ENCODE measurements at places on chromosomes 3 and 15.

DNA sequence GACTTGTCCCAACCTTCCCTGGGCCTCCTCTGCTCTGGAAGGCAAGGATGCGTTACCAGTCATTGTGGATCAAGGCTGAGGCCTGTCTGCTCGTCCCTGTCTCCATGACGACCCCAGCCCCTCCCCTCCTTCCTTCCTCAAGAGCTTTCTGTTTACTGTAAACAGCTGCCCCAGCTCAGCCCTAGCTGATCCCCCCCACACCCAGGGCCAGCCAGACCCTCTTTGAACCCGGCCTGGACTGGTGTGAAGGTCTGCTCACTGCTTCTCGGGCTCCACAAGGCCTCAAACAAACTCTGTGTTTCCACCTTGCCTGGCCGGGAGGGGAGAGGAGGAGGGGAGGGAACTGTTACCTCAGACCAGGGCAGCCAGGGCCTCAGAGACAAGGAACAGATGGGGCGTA lies 16.9 kb downstream of the VPS18 start:
- DNase-seq = no peak

- DNase-seq = no peak
Observed at GRCh38 chr3:64651303-64651702, 36.5 kb downstream of the ADAMTS9 start.

DNA sequence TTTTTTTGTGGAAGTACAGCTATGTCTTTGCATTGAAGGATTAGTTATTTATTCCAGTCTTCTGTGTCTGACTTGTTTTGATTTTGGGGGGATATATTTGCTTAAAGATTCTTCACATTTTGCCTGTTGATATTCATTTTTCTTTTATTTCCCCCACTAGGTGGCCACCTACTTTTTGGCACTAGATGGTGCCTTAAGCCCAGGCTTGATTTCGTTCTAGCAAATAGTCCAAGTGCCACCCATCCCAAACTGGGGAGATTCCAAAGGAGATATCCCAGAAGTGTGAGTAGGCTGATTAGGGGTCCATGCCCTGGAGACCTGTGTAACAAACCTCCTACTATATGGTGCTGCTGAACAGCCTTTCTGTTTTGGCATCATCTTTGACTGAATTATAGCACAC lies 80.0 kb upstream of the SPATA16 start:
- DNase-seq = no peak

DNA sequence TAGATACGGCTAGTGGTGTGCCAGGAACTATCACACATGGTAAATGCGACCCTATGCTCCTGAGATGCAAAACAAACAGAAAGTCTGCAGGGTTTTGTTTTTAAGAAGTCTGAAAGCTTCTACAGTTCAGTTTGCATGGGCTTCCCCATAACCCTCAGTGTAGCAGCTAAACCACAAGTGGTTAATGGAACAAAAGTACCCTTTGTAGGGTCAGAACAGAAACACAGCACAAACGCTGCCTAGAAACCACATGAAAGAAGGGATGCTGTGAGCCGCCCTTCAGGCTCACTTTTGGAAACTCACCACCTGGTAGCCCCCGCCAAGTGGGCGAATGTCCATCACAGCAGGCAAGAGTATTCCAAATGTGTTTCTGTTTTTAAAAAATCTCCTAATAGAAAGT lies 46.2 kb downstream of the CTDSPL start:
- peak; percentile 56 for DNase-seq

DNA sequence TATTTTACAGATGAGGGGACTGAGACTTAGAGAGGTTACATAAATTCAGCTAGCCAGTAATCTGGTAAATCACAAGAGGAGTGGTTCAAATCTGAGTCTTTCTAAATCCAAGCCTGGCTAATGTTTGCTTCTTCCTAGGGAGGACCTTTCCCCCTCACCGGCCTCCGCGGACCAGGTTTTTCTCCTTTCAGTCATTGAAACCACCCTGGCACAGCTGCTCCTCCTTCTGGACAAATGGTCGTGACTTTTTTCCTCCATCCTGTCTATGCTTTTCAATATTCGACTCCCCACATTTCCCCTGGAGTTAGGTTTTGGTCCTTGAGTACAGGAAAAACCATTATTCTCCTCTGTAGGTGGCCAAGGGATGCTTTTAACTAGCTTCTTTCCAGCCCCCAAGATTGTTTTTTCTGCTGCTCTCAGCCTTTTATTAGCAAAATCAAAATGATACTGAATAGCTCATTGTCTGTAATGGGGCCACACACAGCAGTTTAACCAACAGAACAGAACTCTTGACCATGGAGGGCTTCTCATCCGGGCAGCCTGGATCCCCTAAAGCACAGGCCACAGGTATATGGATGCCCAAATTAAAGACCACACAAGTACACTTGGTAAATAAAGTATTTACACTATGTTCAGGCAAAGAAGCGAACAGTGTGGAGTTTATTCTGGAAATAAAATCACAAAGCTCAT lies 85.9 kb upstream of the KLHL25 start:
- DNase-seq = no peak

- no peak for DNase-seq
Observed at GRCh38 chr3:16151109-16151508, 23.4 kb upstream of the GALNT15 start.

GRCh38 chr3:123870033-123870432 lies 14.1 kb downstream of the MYLK start:
- no peak for DNase-seq

DNA sequence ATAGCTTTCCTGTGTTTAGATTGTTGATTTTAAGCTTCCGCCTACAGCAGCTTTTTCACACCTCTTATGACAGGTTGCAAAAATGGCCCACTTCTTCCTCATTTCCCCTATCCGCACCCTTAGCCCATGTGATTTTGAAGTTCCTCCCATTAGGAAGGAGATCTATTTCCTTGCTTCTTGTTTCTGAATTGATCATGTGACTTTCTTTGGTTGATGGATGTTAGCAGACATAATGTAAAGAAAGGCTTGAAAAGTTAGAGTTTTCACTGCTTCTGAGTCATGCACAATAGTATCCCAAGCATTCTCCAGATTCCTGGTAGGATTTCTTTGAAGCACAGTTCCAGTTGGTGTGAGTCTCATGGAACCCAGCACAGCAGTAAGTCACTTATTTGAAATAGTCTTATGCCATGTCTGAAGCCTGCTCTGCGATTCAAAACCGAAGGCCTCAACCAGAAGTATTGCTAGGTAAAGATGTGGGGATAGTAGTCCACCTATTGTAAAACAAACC lies 76.6 kb downstream of the EDEM1 start:
- no peak for DNase-seq

GRCh38 chr3:120451272-120451761 lies 525 bp upstream of the FSTL1 start:
- no peak for DNase-seq

GRCh38 chr3:109346770-109347295 lies 9.5 kb upstream of the DPPA4 start:
- no peak for DNase-seq

- no peak for DNase-seq
Observed at GRCh38 chr3:49647741-49648140, 26.4 kb upstream of the APEH start.

GRCh38 chr3:62888180-62888579 lies 13.0 kb upstream of the CADPS start:
- DNase-seq = no peak

GRCh38 chr3:98655666-98656065 lies 62.3 kb upstream of the CPOX start:
- no peak for DNase-seq

DNA sequence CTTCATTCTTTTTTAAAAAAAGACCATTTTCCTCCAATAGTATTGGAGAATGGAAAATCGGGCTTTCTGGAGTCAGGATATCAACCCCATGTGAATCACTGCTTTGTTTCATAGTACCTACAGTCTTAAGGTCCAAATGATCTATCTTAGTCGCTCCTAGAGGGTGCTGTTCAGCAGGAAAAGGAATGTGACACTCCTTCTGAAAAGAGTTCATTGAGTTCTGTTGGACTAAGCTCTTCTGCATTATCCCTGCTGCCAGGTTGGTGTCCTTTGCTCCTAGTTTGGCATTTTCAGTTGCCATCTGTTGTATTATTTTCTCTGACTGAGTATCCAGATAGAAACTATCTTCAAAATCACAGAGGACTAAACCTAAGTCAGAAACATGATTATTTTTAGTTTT lies 57.2 kb downstream of the POLQ start:
- no peak for DNase-seq

DNA sequence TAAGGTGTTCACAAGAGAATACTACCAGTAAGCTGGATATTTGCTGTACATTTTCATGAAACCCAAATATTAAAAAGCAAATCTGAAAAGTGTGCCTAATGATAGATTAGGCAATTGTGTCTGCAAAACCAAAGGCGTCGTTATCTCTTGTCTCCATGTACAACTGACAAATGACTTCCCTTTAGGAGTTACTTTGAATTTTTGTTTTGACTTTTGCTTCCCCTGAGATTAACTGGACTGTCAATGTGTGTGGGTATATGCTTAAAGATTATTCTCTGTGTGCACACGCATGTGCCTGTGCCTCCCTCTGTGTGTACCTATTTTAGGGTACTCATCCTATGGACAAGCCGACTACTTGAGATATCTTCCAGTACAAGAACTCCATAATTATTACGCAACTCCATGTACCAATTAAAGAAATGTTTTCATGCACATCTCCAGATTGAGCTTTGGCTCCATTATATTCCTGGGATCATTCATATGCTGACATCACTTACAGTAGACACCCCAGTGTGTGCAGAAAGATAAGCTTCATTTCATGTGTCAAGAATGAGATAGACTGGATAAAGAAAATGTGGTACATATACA lies 431.2 kb upstream of the ADAMTS9 start:
- no peak for DNase-seq

DNA sequence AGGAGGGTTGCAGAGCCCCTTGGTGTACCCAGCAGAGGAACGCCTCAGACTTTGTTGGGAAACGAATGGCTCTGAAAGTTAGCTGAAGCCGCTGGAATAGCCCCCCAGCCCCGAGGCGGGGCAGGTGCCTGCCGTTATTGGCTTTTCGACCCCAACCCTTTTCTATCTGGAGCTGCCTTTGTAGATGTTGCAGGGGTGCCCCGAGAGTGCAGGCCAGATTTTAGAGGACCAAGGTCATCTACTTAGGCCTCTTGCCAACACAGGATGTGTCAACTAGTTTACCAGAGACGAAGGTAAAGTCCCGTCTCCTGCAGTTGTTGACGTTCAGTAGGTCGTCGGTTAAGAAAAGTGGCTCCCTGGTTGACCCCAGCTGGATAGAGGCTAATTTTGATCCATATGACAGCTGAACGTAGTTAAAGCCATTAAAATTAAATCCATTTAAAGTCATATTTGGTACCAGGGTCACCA lies 579 bp upstream of the UBE3A start:
- no peak for DNase-seq

- DNase-seq = no peak
Observed at GRCh38 chr15:68206711-68207151, 1.6 kb upstream of the CALML4 start.

GRCh38 chr3:191166368-191166767 lies 32.7 kb upstream of the OSTN start:
- no peak for DNase-seq

DNA sequence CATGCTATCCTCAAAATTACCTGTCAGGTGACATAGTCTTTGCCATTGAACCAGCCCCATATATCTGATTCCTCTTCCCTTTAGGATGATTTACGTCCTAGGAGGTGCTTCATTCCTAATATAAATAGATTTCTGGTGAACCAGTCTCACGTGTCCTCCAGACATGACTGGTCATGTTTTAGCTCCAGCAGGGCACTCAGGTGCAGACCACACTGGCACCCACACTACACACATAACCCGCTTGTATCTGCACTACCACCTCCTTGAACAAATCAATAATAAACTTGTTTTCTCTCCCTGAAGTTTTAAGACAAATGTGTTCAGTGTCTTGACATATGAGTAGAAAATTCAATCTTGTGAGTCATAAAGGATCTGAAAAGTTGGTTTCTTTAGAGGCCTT lies 155.5 kb downstream of the GOLIM4 start:
- no peak for DNase-seq

DNA sequence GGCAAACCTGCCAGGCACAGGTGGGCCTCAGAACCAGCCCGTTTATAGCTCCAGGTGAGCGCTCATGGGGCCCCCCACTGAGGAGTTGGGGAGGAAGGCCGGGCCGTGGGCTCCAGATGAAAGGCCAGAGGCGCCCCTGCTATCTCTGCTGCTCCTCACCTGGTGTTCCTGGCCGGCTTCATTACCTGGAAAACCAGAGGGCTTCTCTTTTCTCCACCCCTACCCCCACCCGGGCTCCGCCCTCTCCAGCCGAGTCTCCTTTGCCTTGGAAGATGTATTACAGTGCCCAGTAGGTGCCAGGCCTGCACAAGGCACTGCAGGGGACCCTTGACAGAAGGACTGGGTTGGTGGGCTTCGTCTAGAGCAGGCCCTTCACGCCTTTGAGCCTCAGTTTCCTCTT lies 111.4 kb downstream of the WNT7A start:
- DNase-seq = no peak

DNA sequence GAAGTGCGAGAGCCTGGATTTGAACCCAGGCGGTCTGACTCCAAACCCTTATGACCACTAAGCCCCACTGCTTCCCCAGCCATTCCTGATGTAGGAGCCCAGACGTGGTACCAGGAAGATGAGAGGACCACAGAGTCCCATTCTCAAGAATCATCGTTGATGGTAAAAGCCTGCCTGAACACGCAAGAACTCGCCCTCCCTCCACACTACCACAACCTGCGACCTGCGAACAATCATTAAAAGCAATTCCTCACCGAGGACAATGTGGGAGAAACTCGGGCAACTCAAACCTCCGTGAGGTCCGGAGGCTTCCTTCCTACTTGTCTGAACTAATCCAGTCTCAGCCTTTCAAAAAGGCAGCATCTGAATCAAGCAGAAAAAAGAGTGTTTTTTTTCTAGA lies 10.3 kb downstream of the MAGI1 start:
- no peak for DNase-seq

- DNase-seq = no peak
Observed at GRCh38 chr3:5430701-5431100, 243.2 kb downstream of the EDEM1 start.

DNA sequence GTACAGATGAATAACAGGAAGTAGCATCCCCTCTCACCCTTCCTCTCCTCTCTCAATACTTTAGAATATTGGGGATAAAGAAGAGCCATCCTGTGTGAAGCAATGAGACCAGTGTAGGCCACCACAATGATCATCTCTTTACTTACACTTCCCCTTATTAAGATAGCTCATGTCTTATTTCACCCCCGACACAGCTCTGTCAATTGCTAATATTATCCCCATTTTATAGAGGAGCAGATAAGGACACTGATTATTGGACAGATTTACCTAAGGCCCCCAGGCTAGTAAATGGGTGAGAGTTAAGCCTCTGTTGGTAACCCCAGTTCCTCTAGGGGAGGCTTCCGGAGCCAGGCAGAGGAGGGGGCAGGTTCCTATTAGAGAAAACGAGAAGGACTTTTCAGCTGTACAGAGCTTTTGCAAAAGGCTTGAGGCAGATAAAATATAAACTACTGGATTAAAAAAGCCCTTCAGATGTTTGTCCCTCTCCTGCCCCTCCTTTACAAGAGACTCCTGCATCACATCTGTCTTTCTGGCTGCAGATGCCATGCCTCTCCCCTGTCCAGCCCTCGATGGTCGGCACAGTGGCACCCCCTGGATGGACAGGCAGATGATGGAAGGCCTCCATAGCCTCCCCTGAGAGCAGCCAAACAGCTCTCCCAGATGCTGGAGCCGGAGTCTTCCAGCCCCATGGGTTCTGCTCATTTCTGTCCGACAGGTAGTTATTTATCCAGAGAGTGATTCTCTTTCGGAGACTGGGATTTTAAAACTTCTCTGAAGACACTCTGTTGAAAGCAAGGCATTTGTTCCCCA lies 49.4 kb upstream of the LCTL start:
- no peak for DNase-seq

- peak; percentile 76 for DNase-seq
Observed at GRCh38 chr3:119637679-119638477, 22.5 kb downstream of the POPDC2 start.

Measured in GM06990 (cell line).